ENCODE measurements at places on chromosomes 7 and 10. TPM values are rescaled to one million over a fixed set of nuclear protein-coding genes. Genes with fewer than 3 reads are reported as not detected.

The AGK gene
- total RNA-seq = 36.9 TPM

DNA sequence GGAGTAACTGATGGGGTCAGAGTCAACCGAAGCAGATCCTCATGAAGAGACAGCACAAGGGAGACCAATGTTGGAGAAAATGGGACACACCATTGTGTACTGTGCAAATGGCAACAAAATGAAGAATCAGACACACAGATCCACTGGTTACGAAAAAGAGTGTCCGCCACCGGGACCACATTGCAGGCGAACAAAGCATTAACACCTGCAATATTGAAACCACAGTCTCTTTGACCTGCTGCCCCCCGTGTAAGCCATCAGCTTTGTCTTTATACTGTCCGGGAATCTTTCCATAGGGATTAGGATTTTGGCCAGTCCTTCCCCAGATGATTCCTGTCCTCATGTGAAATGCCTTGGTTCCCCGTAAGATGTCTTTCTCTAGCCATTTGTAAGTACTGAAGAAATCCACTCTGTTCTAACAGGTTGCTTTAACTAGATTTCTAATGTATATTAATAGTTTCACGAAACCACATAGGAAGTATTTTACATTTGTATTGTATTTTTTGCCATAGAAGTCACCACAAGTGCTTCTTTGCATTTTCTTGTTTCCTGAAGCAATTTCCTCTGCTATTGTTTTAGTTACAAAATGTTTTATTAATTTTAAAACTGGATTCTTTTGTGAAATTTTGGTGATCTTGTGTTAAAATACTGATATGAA lies 140.8 kb upstream of the NFE2L3 start:
- H3K4me1 ChIP-seq = no peaks in the 10 kb centered on the region
- H3K27ac ChIP-seq = no peak overlapping the region
- H3K36me3 ChIP-seq = peaks cover 2% of the 10 kb centered on the region

The IKZF1 gene
- 8.5 TPM for total RNA-seq

GRCh38 chr10:79098596-79099015 lies 29.8 kb downstream of the ZMIZ1 start:
- no peak overlapping the region for H3K27ac ChIP-seq
- H3K4me1 ChIP-seq = peaks cover 75% of the 10 kb centered on the region
- no peak for DNase-seq
- H3K4me3 ChIP-seq = no peak overlapping the region
- H3K27me3 ChIP-seq = no peaks in the 10 kb centered on the region

- DNase-seq = no peak
- H3K4me3 ChIP-seq = no peak overlapping the region
- H3K27ac ChIP-seq = no peak overlapping the region
- H3K4me1 ChIP-seq = peaks cover 8% of the 10 kb centered on the region
Measured at GRCh38 chr10:122446668-122447423, 7.6 kb upstream of the ARMS2 start.

The ZNF503 gene
- 14.6 TPM for total RNA-seq

The CYP26A1 gene
- total RNA-seq = 0.23 TPM
